Peyer's patch (tissue), 4 donors: ENCODE measurements at places on chromosomes 13 and 19. TPM values are rescaled to one million over a fixed set of nuclear protein-coding genes. Genes with fewer than 3 reads are reported as not detected.

The TRPC4 gene
- total RNA-seq = 1.2 TPM

The TYROBP gene
- 56.1 TPM for total RNA-seq

The C1QTNF9 gene
- total RNA-seq = 0.40 TPM

The ZNF610 gene
- 1.6 TPM for total RNA-seq

The ELOF1 gene
- total RNA-seq = 30.5 TPM

The CCDC8 gene
- 0.85 TPM for total RNA-seq

The ZNF17 gene
- total RNA-seq = 21.5 TPM

The PLIN5 gene
- not detected for total RNA-seq

The LAIR1 gene
- total RNA-seq = 7.3 TPM

The BCL2L12 gene
- 28.9 TPM for total RNA-seq

The ZIM2 gene
- total RNA-seq = not detected

The ZNF71 gene
- total RNA-seq = 7.4 TPM
